Stimulated activated CD4-positive, alpha-beta T cell treated with anti-CD3 and anti-CD28 coated beads, Interleukin-2, amount 100 ng/mL, for 48 hours (primary cell): ENCODE measurements at places on chromosomes 6 and 20.

DNA sequence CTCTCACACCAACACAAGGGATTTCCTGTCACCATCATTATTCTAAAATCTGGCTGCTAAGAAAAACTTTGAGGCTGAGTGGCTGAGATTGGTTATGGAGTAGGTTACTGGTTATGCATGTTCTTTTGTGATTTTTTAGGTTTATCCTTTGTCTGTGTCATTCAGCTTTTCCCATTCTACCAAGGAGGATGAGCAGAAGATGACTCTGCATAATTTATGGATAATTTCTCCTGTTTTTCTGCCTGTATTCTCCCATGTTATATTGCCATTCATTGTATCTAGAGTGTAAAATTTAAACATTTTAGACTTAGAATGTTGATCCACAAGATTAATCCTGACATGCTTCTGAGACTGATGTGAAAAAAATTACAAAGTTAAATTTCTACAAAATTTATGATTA, 67.8 kb downstream of the SOBP start:
- DNase-seq: no peak

DNA sequence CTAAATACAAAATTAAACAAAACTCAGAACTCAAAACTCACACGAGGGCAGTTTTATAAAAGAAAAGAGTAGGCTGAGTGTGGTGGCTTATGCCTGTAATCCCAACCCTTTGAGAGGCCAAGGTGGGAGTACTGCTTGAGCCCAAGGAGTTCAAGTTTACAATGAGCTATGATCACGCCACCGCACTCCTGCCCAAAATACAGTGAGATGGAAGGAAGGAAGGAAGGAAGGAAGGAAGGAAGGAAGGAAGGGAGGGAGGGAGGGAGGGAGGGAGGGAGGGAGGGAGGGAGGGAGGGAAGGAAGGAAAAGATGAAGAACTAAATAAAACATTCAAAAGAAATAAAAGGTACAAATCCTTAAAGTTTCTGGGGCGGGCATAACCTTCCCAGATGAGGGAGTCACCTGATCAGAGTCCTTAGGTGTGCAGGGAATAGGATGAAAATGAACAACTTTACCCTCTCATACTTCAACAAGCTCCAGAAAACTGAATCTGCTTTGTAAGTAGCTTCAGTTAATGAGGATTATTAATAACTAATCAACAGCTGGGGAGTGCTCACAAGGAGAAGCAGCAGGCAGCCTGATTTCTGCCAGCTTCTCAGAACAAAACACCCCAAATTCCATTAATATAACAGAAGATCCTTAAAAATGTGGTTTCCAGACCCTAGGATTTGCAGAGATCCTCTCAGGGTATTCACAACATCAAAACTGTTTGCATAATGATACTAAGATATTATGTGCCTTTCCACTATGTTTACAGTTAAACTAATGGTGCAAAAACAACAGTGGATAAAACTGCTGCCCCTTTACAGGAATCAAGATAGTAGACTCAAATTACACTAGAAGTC, 21.8 kb downstream of the LMBRD1 start:
- no peak for DNase-seq

DNA sequence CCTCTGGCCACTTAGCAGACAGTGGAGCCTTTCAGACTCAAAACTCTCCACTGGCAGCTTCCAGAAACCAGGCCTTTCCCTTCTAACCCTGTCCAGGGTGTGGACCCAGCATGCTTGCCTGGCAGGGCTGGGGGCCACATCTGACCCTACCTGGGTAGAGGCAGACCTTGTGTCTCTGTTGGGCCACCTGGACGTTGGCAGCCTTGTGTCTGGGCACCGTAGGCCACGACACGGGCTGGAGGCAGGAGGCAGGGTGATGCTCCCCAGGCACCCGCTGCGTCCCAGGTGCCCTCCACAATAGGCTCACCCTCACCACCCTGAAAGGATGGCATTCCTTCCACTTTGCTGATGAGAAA, 67.6 kb downstream of the NOL4L start:
- DNase-seq: no peak

GRCh38 chr20:20139403-20139802, 87.1 kb downstream of the CFAP61 start:
- no peak for DNase-seq
